ENCODE measurements at places on chromosomes 13 and 19.
A peak's percentile ranks its signal among the peaks of the same experiment; 100 is the strongest.

- DNase-seq: no peak
Observed at GRCh38 chr13:98065468-98065867, 77.4 kb upstream of the FARP1 start.

- peak; percentile 71 for DNase-seq
Observed at GRCh38 chr19:7869910-7870511, 4.2 kb downstream of the PRR36 start.

GRCh38 chr19:49877879-49878743, 609 bp downstream of the TBC1D17 start:
- peak; percentile 98 for DNase-seq

DNA sequence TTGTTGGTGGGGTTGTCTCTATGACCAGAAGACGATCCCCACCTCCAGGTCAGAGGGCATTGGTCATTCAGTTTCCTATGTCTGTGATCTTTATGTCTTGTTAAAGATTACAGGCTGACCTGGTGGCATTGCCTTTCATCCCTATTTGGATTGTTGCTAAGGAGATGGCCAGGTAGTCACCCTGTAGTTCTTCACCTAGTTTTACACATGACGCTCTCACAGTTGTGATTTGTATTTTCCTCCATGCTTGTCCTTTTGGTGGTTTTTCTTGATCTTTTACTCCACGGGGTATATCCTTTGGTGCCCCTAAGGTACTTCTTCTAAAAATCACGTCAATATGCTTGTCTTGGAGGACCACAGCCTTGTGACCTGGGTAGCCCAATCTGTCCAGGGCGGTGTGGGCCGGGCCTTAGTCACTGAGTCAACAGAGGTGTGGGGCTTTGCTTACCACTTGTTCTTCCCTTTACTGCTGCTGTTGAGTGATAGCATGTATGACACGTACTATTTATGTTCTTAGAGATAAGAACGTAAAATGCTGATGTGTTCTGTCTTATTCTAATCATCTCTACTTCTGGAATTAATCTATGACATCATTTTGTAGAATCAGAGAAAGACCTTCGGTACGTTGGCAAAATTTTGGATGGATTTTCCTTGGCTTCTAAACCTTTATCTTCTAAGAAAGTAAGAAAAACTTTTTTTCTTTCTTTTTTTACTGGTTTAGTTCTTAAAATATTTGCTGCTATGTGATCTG, 20.1 kb downstream of the GPATCH1 start:
- DNase-seq: no peak

DNA sequence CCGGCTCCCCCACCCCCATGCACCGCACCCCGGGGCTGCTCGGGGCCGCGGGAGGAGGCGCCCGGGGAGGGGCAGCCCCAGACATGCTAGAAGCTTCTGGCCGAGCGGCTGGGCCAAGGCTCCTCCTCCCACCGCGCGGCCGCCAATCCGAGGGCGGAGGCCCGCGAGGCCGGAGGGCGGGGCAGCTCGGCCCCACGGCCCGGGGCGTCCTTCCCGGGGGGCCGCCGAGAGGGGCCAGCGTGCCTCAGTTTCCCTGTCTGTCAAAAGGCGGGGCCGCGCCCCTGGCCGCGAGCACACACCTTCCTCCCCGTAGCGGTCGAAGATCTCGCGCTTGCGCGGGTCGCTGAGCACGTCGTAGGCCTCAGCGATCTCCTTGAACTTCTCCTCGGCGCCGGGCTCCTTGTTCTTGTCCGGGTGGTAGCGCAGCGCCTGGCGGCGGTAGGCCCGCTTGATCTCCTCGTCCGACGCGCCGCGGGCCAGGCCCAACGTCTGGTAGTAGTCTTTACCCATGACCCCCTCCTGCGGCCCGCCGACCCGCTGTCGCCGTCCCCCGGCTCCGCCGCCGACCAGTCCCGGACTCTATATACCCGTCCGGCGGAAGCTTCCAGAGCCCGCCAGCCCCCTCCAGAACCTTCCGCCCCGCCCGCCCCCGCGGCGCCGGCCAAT, at the start of gene DNAJB1:
Gene DNAJB1 (minus strand): TSS at position 558 of the 666 bp plus-strand sequence. CDS start 48 bp downstream, at position 510.
- DNase-seq: peak; percentile 57

GRCh38 chr19:45276284-45276687, 25.2 kb downstream of the MARK4 start:
- no peak for DNase-seq

GRCh38 chr13:44136696-44137268, 236.8 kb upstream of the SERP2 start:
- no peak for DNase-seq

- DNase-seq: peak; percentile 68
Observed at GRCh38 chr19:18304458-18305310, 18.2 kb downstream of the LSM4 start.

DNA sequence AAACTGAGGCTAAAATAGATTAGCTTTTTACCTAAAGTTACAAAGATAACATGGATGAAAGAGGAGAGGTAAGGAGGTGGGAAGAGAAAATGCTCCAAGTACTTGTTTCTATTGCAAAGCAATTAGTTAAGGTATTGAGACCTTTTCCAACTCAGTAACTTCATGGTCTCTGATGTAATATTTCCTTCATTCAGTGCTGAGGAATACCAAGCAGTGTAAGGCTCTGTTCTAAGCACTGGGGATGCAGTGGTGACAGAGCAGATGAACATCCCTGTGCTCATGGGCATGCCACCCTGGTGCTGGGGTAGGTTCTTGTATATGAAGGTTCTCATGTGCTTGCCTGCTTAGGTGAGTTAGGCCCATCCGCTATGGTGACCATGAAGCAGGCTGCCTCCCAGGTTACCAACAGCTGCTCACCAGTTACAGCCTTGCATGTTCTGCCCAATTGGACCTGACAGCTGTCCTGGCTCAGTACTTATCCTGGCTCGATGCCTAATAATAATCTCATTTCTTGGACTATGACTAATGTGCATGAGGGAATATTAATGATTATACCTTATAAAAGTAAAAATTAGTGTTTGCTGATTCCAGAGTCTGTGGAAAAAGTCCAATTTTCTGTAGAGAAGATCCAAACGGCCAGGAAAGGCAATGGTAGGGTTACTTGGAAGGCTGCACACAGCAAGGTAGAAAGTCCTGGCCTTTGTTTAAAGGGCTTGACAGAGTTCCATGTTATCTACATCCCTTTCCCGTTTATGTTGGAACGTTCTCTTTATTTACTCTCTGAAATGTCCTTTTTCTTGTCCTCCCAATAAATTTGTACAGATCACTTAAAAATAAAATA, 48.3 kb downstream of the LATS2 start:
- no peak for DNase-seq

DNA sequence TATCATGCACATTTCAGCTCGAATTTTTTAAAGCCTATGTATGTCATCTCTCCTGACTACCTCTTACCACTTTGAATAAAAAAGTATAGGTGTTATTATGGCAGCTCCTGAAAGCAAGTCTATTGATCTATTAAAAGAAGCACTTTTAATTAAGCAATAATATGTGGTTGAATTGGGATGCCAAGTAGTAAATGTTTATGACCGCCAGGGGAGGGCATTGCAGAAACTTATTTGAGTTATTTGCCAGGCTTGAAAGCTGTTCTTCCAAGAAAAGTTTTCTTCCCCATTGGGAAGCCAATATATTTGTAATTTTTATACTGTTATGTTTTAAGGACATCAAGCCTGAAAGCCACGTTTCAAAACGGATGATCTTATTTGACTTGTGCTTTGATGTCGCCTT, 88.1 kb upstream of the SOX21 start:
- no peak for DNase-seq

GRCh38 chr19:46731584-46731983, 14.3 kb upstream of the FKRP start:
- no peak for DNase-seq

DNA sequence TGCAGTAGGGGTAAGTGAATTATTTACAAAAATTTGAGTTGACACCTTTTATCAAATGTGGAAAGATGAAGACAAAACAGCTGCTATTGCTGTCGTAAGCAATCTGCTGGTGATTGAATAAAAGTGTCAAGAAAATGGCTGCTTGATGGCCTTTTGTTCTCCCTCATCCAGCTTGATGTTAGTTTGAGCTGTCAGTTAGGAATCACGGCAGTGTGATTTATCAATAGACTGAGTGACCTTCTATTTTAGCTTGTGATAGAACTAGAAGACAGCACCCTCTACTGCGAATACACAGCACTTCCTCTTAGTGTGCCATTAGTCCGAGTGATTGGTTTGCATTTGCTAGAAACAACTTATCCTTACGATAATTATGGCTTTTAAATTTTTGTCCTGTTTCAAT, 76.3 kb downstream of the MZT1 start:
- DNase-seq: peak; percentile 23

GRCh38 chr13:49185264-49185663, 34.9 kb upstream of the MLNR start:
- no peak for DNase-seq

DNA sequence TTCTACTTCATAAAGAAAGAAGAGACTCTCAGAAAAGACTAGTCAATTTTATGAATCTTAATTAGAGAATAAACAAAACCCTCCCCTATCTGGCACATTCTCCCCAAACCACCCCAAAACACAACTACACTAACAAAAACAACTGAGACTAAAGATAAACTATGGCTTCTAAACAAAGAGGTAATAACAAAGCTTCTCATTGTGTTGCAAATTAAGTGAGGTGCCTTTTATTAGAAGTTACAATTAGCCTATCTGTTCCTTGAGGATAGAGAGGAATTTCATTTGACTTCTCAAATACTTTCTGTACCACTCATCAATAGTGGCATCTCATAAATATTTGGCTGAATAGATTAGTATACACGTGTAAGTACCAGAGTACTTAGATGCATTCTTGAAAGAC, 1196.2 kb downstream of the PCDH9 start:
- DNase-seq: no peak

GRCh38 chr13:29472332-29472961, 123.0 kb downstream of the SLC7A1 start:
- DNase-seq: peak; percentile 35

DNA sequence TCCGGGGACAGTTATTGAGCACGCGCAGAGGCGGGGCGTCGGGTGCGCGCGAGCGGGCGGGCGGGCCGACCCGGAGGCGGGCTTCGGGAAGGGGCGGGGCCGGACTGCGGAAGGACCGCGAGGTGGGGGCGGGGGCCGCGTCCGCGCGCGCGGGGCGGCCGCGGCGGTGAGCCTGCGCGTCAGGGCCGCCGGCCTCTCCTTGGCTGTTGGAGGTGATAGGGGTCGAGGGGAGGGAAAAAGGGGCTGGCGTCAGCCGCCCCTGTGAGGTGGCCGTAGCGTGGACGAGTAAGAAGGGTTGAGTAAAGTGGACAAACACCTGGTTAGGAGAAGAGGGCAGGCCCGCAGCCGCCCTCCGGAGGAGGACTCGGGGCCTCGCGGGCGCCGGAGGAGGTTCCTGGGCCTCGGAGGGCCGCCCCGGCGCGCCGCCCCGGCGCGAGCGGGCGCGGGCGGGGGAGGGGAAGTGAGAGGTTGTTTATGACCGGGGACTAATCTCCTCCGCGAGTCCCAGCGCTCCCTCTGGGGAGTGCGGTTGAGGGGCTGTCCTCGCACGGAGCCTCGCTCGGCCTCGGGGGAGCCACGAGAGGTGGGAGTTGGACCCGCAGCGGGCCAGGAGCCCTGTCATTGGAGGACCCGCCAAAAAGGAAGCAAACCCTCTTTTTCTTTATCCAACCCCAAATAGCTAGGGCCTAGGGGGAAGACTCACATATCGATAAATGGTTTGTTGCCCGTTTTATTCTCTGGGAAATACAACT, 547 bp upstream of the INTS6 start:
- DNase-seq: peak; percentile 61

DNA sequence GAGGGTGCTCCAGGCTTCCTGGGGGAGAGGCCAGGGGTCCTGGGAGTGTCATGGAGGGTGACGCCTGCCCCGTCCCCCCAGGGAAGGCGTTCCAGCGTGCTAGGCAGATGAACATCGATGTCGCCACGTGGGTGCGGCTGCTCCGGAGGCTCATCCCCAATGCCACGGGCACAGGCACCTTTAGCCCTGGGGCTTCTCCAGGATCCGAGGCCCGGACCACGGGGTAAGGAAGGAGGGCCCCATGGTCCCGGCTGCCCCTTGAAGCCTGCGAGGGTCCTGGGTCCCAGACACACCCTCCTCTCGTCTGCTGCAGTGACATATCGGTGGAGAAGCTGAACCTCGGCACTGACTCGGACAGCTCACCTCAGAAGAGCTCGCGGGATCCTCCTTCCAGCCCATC, 11.4 kb downstream of the PTGER1 start:
- DNase-seq: no peak

DNA sequence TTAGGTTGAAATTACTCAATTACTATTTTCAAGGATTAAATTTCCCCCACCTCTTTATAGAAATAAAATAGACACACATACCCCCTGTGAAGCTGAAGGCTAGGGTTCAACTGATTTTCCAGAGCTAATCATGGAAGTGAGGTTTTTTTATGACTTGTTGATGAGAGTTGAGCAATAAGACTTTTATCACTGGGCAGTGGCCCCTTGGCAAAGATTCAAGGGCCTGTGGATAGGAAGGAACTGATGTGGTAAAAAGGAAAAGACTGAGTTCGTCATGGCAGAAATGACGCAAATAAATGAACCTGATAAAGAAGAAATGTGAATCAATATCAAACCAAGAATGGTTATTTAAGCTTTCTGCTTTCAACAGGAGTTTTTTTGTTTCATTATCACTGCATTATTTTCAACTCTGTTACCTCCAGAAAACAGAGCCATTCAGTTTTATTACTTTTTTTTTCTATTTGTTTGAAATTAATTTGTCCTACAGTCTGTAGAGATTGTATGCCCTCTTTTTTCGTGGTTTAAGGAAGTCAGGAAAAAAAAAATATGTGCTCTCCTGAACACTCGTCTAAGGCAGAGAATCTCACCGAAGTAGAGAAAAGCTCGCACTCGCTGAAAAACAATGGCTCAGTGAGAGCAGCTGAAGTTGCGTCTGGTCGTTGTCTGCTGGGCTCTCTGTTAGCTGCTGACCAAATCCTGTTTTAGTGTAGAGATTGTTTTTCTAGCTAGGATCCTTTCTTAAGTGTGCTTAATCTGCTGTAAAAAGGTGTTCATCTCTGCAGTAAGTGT, 38.9 kb downstream of the STOML3 start:
- DNase-seq: no peak
